ENCODE measurements at places on chromosomes 12 and 14. TPM values are rescaled to one million over a fixed set of nuclear protein-coding genes. Genes with fewer than 3 reads are reported as not detected.
A peak's percentile ranks its signal among the peaks of the same experiment; 100 is the strongest.

The CLEC9A gene
- total RNA-seq = not detected

GRCh38 chr14:98323836-98324235, 948.2 kb downstream of the BCL11B start:
- DNase-seq = no peak
- no peaks in the 10 kb centered on the region for H3K36me3 ChIP-seq
- H3K4me3 ChIP-seq = no peak overlapping the region
- no peak overlapping the region for H3K27ac ChIP-seq

The PRB2 gene
- total RNA-seq = not detected

GRCh38 chr12:27937768-27938167, 34.8 kb downstream of the PTHLH start:
- no peaks in the 10 kb centered on the region for H3K36me3 ChIP-seq
- no peak overlapping the region for H3K27ac ChIP-seq
- no peak for DNase-seq
- peaks cover 4% of the 10 kb centered on the region for H3K4me1 ChIP-seq
- H3K4me3 ChIP-seq = no peak overlapping the region

The PAX9 gene
- 5.2 TPM for total RNA-seq

The GLT8D2 gene
- total RNA-seq = 4.8 TPM

The FOXM1 gene
- 85.1 TPM for total RNA-seq

DNA sequence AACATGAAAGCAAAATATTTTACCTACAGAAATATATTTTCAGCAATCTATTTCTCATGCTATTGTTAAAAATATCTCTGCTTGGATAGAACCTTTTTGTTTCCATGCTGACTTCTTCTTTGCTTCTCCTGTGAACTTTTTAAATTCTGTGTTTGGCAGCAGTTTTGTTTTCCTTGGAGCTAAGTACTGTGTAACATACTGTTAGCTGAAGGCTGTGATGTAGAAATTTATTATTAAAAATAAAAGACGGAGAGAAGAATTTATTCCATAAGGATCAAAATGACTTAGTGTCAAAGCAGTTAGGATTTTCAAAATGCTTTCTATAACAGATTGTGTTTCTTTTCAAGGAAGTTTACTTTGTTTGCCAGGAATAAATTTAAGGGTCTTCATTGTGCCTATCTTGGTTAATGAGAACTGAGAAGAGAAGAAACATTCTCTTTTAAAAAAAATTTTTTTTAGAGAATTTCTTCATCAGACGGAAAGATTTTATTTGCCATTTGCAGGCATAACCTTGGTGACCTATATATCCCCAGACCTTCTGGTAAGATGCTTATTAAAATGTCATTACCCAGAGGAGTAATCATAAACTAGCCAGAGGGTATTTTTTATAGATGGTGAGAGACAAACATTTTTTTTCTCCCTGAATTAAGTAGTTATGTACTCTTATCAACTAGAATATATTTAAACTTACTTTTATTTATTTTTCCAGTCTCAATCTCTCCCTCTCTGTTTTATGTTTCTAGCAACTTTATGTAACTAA, 147.1 kb upstream of the SLCO1C1 start:
- no peak for DNase-seq
- no peaks in the 10 kb centered on the region for H3K4me1 ChIP-seq
- H3K36me3 ChIP-seq = no peaks in the 10 kb centered on the region

- peaks cover 4% of the 10 kb centered on the region for H3K4me1 ChIP-seq
- no peaks in the 10 kb centered on the region for H3K27me3 ChIP-seq
- H3K36me3 ChIP-seq = no peaks in the 10 kb centered on the region
- no peak for DNase-seq
- no peak overlapping the region for H3K4me3 ChIP-seq
- H3K27ac ChIP-seq = no peak overlapping the region
Measured at GRCh38 chr12:120798696-120799095, 73.1 kb downstream of the ACADS start.

- H3K27me3 ChIP-seq = peaks cover 19% of the 10 kb centered on the region
- no peaks in the 10 kb centered on the region for H3K36me3 ChIP-seq
- DNase-seq = no peak
- H3K4me1 ChIP-seq = no peaks in the 10 kb centered on the region
Measured at GRCh38 chr12:118603610-118604361, 227.4 kb downstream of the SUDS3 start.

DNA sequence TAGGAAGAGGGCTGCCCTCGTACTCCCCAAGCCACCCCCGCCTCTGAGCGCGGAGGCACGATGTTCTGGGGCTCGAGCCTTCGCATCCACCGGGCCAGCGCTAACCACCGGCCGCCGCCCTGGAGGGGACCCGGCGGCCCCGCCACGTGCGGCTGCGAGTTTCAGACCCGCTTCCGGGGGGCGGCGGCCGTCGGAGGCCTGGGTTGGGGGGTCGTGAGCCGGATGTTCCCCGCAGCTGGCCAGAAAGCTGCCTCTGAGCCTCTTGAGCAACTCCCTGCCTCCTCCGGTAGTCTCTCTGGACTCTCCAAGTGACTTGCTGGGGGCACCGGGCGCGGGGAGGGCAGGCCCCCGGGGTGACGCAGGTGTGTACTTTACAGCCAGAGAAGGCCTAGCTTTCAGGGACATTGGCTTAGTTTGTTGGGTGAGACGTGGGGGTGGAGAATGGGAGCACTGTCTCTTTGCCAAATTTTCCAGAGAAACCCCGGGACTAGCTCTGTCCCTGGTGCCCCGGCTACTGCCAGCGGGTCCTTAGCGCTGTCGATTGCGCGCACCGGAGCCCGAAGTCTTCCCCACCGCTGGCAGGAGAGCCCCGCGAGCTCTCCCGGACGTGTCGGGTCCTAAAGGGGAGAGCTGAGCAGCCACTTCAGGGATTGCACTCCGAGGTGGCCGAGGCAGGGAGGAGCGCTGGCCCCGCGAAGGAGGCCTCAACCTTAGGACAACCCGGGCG, 15.6 kb downstream of the OTX2 start:
- peaks cover 9% of the 10 kb centered on the region for H3K27me3 ChIP-seq
- no peak overlapping the region for H3K4me3 ChIP-seq
- no peak overlapping the region for H3K27ac ChIP-seq

DNA sequence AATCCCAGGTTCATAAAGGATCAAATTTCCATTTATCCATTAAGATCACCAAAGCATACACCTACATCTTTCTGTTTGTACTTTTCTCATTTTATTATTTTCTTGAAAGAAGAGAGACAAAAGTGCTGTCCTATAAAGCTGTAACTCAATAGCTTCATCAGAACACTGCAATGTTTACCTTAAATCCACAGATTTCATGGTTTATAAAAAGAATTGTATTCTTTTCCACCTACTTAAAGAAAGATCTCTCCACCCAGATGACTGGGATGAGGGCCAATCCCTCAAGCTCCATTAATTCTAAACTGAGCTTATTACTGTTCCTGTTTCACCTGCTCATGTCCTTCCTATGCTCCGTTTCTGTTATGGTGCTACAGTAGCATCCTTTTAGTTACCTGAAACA, 470.6 kb downstream of the BCAT1 start:
- H3K36me3 ChIP-seq = no peaks in the 10 kb centered on the region
- no peak for DNase-seq
- no peaks in the 10 kb centered on the region for H3K4me1 ChIP-seq
- H3K27me3 ChIP-seq = no peaks in the 10 kb centered on the region
- H3K4me3 ChIP-seq = no peak overlapping the region

DNA sequence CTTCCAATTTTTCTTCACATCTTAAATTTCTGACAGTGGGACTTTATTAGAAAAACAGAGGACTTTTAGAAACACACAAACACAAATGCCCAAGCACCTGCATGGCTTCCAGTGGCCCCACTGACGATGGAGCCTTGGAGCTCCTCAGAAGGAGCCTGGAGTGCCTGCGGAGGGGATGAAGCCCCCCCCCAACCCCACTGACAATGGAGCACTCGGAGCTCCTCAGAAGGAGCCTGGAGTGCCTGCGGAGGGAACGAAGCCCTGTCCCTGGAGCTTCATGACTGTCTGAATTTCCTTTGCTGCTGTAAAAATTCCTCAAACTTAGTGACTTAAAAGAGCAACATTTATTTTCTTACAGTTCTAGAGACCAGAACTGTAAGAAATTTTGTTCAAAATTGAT, 80.1 kb upstream of the VRK1 start:
- H3K4me1 ChIP-seq = no peaks in the 10 kb centered on the region
- no peak overlapping the region for H3K27ac ChIP-seq
- H3K4me3 ChIP-seq = no peak overlapping the region
- peaks cover 6% of the 10 kb centered on the region for H3K27me3 ChIP-seq
- no peaks in the 10 kb centered on the region for H3K36me3 ChIP-seq

The SSPN gene
- total RNA-seq = 0.17 TPM

GRCh38 chr14:77979171-77979570, 179.3 kb downstream of the ADCK1 start:
- H3K27me3 ChIP-seq = no peaks in the 10 kb centered on the region
- H3K36me3 ChIP-seq = no peaks in the 10 kb centered on the region

DNA sequence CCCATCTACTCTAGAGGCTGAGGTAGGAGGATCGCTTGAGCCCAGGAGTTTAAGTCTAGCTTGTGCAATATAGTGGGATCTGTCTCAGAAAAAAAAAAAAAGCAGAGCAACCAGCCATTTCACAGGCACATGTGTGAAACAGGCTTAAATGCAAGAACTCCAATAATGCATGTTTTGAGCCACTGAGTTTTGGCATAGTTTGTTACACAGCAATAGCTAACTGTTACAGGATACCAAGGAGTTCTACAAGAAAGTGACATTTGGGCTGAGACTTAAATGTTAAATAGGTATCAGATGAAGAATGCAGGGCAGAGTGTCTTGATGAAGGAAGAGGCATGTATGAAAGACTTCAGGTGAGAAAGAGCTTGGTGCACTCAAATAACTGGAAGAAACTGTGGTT, 240.0 kb upstream of the FOXN3 start:
- no peaks in the 10 kb centered on the region for H3K4me1 ChIP-seq
- H3K4me3 ChIP-seq = no peak overlapping the region
- DNase-seq = no peak
- no peaks in the 10 kb centered on the region for H3K27me3 ChIP-seq
- H3K36me3 ChIP-seq = no peaks in the 10 kb centered on the region

- H3K4me3 ChIP-seq = no peak overlapping the region
- no peaks in the 10 kb centered on the region for H3K36me3 ChIP-seq
- no peak for DNase-seq
- H3K4me1 ChIP-seq = no peaks in the 10 kb centered on the region
Measured at GRCh38 chr14:31752867-31753661, 191.9 kb downstream of the NUBPL start.

The OTOGL gene
- total RNA-seq = not detected

The TOMM20L gene
- total RNA-seq = not detected

GRCh38 chr12:77033658-77034536, 31.5 kb downstream of the E2F7 start:
- no peak for DNase-seq
- no peak overlapping the region for H3K4me3 ChIP-seq
- H3K4me1 ChIP-seq = no peaks in the 10 kb centered on the region
- H3K27ac ChIP-seq = no peak overlapping the region

DNA sequence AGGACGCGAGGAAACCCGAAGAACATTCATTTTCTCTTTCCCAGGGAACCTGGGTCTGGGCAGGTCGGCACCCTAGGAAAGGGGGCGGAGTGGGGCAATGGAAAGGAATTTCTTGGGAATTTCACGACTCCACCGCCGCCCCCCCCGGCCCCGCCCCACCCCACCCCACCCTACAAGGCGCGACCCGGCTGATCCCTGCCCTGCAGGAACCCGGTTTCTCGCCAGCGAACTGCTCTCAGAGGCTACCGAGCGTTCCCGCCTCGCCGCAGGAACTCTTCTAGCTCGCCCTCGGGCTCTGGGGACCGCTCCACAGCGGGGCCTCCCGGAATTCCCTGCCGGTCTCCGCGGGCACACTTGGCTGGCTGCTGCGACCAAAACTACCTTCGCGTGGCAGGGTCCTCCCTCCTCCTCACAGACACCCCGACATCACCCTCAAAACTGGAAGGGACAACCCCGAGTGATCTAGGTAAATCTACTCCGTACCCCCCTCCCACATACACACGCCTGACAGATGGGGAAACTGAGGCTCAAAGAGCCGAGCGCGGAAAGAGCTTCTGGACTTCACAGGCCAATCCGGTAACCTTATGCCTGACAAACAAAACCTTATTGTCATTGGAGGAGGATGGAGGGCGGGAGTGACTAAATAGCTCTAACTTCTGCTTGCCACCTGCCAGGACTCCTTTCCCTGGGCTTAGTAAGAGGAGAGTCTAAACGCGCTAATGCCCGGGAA, 785 bp upstream of the ACTN1 start:
- H3K4me1 ChIP-seq = peaks cover 16% of the 10 kb centered on the region
- no peak for DNase-seq
- no peaks in the 10 kb centered on the region for H3K27me3 ChIP-seq
- H3K36me3 ChIP-seq = peaks cover 11% of the 10 kb centered on the region
- H3K27ac ChIP-seq = peak overlapping the region; percentile 50
- peak overlapping the region; percentile 92 for H3K4me3 ChIP-seq

DNA sequence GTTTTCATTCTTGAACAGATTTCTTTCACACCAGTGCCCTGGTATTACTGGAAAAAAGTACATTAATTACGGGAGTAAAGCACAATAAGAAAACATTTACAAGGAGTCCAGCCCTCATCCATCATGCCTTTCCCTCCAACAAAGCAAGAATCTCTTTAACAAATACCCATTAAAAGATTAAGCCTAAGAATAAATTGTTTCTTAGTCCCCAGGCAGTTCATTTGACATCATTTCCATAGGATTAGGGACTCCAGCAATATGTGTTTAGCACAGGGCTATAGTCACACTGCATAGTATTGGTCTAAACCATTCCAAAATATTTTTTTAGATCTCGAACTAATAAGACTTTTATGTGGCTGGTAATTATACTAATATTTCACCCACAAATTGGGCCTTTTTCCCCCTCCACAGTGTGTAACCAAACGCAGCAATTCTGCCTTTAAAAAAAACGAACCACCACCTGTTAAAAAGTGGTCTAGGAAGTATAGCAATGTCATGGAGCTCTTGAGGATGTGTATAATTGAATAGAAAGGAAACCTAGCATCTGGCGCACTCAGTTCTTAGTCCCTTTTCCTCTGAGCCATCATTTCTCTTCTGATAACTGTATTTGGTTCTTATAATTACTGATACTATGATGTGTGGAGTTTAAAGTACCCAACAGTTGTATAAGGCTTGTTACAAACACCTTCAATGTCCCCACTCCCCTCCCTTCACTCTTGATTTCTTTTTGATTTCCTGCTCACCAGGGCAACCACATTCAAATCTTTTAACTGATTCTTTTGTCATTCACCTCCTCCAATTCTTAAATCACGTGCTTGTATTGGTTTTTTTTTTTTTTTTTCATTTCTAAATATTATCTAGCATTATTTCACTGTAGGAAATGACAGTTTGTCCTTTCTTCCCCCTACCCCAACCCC, 138.7 kb downstream of the ETV6 start:
- H3K36me3 ChIP-seq = no peaks in the 10 kb centered on the region
- no peak overlapping the region for H3K4me3 ChIP-seq
- no peaks in the 10 kb centered on the region for H3K27me3 ChIP-seq
- H3K27ac ChIP-seq = no peak overlapping the region
